ENCODE measurements at places on chromosomes 2 and 18. TPM values are rescaled to one million over a fixed set of nuclear protein-coding genes. Genes with fewer than 3 reads are reported as not detected.
A peak's percentile ranks its signal among the peaks of the same experiment; 100 is the strongest.

Gene ANKRD29
- not detected for total RNA-seq

Gene PDE11A
- not detected for total RNA-seq

GRCh38 chr2:187709065-187709464, 154.8 kb upstream of the TFPI start:
- H3K4me3 ChIP-seq = no peak overlapping the region
- no peaks in the 10 kb centered on the region for H3K4me1 ChIP-seq
- H3K36me3 ChIP-seq = no peaks in the 10 kb centered on the region

DNA sequence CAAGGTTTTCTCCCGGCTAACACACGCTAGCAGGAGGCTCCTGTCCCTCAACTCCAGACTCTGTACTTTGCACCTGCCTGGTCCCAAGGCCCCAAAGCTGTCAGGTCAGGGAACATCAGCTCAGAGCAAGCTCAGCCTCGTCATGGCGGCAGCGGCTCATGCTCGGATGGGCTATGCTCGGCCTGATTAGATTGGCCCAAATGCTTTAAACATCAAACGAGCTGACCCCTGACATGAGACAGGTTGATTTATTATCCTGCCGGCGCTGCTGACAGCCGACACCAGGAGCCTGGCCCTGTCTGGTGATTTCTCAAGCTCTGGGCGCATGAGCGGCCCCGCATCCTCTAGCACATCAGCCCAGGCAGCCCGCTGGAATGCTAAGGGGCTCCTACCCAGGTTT, 436.4 kb downstream of the EIPR1 start:
- H3K36me3 ChIP-seq = no peaks in the 10 kb centered on the region
- H3K4me3 ChIP-seq = no peak overlapping the region
- H3K4me1 ChIP-seq = no peaks in the 10 kb centered on the region

DNA sequence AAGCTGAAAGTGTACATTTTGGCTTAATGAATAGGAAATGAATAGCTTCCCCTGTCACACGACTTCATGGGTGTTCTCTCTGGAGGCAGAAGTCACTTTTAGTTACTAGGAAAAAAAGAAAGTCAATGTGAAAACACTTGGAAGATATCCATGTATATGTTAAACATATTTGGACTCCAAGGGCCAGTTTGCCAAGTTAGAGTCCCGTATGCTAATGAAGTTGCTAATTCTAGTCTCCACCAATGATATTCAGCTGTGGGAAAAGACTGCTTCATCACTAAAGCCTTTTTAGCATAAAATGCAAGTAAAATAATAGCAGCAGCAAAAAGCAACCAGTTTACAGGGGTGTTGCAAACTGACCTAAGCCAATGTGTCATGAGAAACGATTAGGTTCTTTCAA, 108.7 kb downstream of the PLCL1 start:
- no peaks in the 10 kb centered on the region for H3K36me3 ChIP-seq
- H3K4me3 ChIP-seq = no peak overlapping the region
- H3K4me1 ChIP-seq = no peaks in the 10 kb centered on the region

DNA sequence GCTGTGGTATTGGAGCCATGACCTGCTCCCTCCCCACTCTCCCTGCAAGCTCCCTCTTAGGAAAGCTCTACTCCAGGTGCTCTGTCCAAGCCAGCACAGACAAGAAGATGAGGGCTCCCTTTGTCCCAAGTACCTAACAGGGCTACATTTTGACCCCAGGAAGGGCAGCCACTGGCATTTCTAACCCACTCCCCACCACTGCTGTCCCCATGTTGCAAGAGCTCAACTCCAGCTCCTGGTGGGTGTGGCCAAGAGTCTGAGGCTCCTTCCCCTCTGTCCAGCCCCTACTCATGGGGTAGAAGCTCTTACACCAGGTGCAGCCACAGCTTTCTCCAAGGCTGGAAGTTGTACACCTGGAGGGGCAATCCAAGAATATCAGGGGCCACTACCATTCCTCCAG, 127.0 kb upstream of the NPAS2 start:
- H3K36me3 ChIP-seq = no peaks in the 10 kb centered on the region
- no peaks in the 10 kb centered on the region for H3K27me3 ChIP-seq
- DNase-seq = no peak
- H3K4me3 ChIP-seq = no peak overlapping the region

- no peaks in the 10 kb centered on the region for H3K36me3 ChIP-seq
- peaks cover 8% of the 10 kb centered on the region for H3K27me3 ChIP-seq
- H3K4me1 ChIP-seq = no peaks in the 10 kb centered on the region
- DNase-seq = no peak
- no peak overlapping the region for H3K4me3 ChIP-seq
Measured at GRCh38 chr18:46754188-46754587, 2.7 kb downstream of the ST8SIA5 start.

DNA sequence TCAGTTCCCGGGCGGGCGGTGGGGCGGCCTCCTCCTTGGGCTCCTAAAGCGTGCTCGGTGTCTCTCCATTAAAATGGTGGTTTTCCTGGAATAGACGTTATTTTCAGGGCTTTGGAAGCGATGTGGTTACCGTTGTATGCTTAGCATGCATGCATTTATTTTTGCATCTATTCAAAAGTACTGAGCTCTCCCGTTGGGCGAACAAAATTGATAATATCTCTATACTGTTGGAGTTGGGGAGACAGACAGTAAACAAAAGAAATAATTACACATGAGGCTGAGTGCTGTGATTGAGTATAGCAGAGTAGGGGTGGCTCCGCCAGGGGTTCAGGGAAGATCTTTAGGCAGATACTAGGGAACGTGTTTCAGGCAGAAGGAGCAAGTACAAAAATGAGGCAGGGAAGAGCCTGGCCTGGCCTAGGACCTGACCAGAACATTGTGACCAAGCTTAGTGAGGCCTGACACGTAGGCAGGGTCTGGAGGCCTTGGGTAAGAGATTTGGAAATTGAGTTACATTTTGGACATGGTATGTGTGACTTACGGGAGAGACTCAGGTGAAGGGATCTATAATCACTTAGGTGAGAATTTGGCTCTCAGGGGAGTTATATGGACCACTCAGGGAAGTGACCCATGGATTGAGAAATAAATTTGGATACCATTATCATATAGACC, 674 bp downstream of the NCAPH start:
- peak overlapping the region; percentile 24 for H3K27ac ChIP-seq
- DNase-seq = no peak
- H3K4me3 ChIP-seq = peak overlapping the region; percentile 79
- peaks cover 12% of the 10 kb centered on the region for H3K4me1 ChIP-seq

DNA sequence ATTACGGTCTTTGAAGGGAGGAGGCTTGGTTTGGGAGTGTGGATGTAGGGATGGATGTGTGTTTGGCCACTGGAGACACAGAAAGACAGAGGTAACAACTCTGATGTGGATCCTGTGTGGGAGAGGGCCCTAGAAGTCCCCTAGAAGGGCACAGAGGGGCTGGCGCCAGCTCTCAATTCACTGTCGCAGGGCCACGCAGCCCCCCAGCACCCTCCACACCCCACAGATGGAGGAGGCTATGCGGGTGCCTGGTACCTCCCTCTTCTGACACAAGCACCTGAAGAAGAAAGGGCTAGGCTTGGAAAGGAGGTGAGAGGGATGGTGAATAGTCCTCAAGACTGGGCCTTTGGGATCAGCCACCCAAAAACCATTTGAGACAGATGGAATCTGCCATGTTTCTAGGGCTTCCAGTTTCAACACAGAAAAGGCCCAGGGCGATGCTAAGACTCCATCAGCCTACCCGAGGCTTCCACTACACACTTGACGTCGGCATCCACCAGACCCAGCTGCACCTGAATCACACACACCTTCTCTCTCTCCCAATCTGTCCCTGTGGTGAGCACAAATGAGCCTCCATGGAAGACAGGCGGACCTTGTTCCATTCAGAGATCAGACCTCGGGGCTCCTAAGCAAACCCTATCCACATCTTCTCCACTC, 413.5 kb upstream of the HS6ST1 start:
- H3K4me3 ChIP-seq = no peak overlapping the region
- no peak overlapping the region for H3K27ac ChIP-seq
- H3K27me3 ChIP-seq = no peaks in the 10 kb centered on the region
